ENCODE measurements at places on chromosomes 2 and 18. TPM values are rescaled to one million over a fixed set of nuclear protein-coding genes. Genes with fewer than 3 reads are reported as not detected.

LIPG gene
- polyA plus RNA-seq = not detected

PAIP2B gene
- polyA plus RNA-seq = 2.5 TPM

FOXD4L1 gene
- not detected for polyA plus RNA-seq

RAB11FIP5 gene
- 4.3 TPM for polyA plus RNA-seq

GRHL1 gene
- 0.05 TPM for polyA plus RNA-seq

CFC1 gene
- polyA plus RNA-seq = not detected

DNA sequence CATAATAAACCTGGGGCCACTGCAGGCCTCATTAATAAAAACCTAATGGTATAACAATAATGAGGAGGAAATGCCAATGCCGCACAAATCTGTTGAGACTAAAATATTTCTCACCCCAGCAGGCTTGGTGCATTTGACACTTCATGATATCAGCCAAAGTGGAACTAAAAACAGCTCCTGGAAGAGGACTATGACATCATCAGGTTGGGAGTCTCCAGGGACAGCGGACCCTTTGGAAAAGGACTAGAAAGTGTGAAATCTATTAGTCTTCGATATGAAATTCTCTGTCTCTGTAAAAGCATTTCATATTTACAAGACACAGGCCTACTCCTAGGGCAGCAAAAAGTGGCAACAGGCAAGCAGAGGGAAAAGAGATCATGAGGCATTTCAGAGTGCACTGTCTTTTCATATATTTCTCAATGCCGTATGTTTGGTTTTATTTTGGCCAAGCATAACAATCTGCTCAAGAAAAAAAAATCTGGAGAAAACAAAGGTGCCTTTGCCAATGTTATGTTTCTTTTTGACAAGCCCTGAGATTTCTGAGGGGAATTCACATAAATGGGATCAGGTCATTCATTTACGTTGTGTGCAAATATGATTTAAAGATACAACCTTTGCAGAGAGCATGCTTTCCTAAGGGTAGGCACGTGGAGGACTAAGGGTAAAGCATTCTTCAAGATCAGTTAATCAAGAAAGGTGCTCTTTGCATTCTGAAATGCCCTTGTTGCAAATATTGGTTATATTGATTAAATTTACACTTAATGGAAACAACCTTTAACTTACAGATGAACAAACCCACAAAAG lies 580.9 kb upstream of the TMEFF2 start:
- no peak for DNase-seq
- H3K4me1 ChIP-seq = no peaks in the 10 kb centered on the region
- H3K27ac ChIP-seq = no peak overlapping the region
- H3K36me3 ChIP-seq = no peaks in the 10 kb centered on the region
- no peak overlapping the region for H3K4me3 ChIP-seq

DNA sequence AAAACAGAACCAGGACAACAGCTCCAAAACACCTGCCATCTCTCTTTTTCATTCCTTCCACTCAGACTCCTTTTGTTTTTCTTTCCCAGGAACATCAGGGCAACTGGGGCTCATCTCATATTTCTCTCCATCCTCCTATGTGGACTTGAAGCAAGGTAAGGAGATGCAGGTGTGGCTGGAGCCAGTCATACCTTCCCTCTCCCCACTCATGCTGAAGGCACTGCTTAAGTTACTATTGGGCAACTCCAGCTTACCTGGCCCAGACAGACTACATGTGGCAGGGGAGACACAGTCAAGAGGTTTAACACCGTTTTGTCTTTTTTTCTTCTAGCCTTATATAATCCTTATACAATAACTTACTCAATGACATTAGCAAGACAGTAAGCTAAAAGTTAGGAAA lies 38.4 kb downstream of the LAMA1 start:
- no peaks in the 10 kb centered on the region for H3K36me3 ChIP-seq
- H3K4me3 ChIP-seq = no peak overlapping the region
- no peaks in the 10 kb centered on the region for H3K27me3 ChIP-seq
- H3K4me1 ChIP-seq = no peaks in the 10 kb centered on the region
- no peak for DNase-seq

GRCh38 chr2:101974663-101975062 lies 17.1 kb upstream of the IL1R2 start:
- H3K27me3 ChIP-seq = no peaks in the 10 kb centered on the region
- no peak overlapping the region for H3K27ac ChIP-seq
- no peak overlapping the region for H3K4me3 ChIP-seq
- peaks cover 20% of the 10 kb centered on the region for H3K36me3 ChIP-seq
- DNase-seq = no peak

DNA sequence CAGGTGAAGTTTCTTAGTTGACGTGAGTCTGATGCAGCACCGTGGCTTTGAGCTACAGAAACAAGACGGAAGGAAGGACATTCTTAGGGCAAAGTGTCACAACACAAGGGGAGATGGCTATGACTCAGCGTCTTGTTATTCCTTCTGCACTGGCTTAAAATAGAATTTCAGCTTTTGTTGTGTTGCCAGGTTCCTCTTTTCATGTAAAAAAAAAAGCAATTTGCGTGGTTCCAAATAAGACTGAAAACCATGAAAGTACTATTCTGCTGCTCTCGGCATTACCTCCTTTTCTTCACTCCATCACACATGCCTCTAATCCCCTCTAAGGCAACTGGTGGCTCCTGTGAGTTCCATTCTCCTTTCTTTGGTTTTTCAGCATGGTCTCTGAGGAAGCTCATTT lies 150.1 kb downstream of the ANTXR1 start:
- no peak overlapping the region for H3K4me3 ChIP-seq
- no peak overlapping the region for H3K27ac ChIP-seq
- no peak for DNase-seq
- peaks cover 5% of the 10 kb centered on the region for H3K27me3 ChIP-seq

DNA sequence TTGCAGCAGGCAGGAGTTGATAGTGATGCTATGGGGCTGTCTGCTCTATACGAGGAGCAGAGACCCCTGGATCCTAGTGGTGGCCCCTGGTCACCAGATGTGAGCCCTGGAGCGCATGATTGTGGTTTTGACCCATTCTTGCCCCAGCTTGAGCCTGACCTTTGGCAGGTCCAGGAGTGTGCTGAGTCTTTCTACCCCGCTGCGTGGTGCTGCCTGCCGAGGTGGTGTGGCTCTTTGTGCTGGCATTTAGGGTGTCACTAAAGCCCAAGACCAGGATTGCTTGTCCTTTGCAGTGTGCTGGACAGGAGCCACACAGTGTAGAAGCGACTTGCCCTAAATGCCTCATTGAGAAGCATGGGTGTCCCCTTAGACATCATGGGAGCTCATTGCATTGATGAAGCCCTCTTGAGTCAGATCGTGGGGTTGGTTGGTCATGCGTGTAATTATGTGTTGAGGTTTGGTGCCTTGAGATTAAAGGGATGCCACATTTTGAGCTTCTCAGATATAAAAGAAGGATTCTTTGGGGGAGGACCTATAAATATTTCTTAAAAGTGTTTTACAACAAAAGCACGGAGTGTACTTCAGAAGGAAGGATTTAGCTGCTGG lies 88.3 kb downstream of the AGAP1 start:
- no peaks in the 10 kb centered on the region for H3K27me3 ChIP-seq
- no peak for DNase-seq
- no peak overlapping the region for H3K4me3 ChIP-seq
- no peak overlapping the region for H3K27ac ChIP-seq
- H3K4me1 ChIP-seq = no peaks in the 10 kb centered on the region

GRCh38 chr2:128606837-128607236 lies 288.2 kb upstream of the HS6ST1 start:
- H3K4me1 ChIP-seq = no peaks in the 10 kb centered on the region
- no peak overlapping the region for H3K27ac ChIP-seq
- no peaks in the 10 kb centered on the region for H3K36me3 ChIP-seq
- no peaks in the 10 kb centered on the region for H3K27me3 ChIP-seq

DNA sequence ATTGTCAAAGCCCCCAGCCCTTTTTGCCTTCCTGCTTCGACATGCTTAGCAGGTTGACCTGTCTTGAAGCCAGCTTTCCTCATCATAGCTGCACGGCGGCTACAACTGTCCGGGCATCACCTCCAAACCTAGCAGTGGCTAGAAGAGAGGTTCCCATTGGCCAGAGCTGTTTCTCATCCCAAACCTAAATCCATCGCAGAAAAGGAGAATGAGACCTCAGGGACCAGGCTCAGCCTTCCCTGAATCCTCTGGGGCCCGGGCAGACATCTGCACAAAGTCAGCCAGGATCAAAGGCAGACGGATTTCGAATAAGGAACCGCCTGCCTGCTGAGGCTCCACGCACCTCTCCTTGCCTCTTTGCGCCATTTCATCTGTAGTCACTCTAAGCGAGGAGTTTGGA lies 101.7 kb upstream of the SLC66A3 start:
- H3K36me3 ChIP-seq = no peaks in the 10 kb centered on the region

GRCh38 chr18:7585276-7585670 lies 18.2 kb downstream of the PTPRM start:
- no peaks in the 10 kb centered on the region for H3K4me1 ChIP-seq
- no peak overlapping the region for H3K4me3 ChIP-seq
- H3K27me3 ChIP-seq = no peaks in the 10 kb centered on the region
- no peak for DNase-seq
